Hindlimb muscle (tissue), 1 donor: ENCODE measurements at places on chromosomes 3 and 15. TPM values are rescaled to one million over a fixed set of nuclear protein-coding genes. Genes with fewer than 3 reads are reported as not detected.

DNA sequence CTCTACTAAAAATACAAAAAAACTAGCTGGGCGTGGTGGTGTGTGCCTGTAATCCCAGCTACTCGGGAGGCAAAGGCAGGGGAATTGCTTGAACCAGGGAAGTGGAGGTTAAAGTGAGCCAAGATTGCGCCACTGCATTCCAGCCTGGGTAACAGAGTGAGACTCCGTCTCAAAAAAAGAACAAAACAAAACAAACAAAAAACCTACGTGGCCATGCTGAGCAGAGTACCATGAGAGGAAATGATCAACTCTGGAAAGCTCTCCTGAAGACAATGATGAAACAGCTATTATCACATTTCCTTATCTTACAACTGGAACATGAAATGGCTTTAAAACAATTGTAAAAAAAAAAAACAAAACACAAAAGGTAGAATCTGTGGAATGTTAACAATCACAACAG, 75.2 kb downstream of the CHSY1 start:
- no peak for DNase-seq

- no peak for DNase-seq
Measured at GRCh38 chr3:16207031-16207430, 32.6 kb downstream of the GALNT15 start.

- no peak for DNase-seq
Measured at GRCh38 chr3:101148001-101148400, 154.8 kb upstream of the ABI3BP start.

- no peak for DNase-seq
Measured at GRCh38 chr15:44719293-44719999, 8.1 kb downstream of the B2M start.

LYZL4 gene
- not detected for polyA plus RNA-seq

GRCh38 chr15:36579792-36580431, 486 bp downstream of the CDIN1 start:
- no peak for DNase-seq

DNA sequence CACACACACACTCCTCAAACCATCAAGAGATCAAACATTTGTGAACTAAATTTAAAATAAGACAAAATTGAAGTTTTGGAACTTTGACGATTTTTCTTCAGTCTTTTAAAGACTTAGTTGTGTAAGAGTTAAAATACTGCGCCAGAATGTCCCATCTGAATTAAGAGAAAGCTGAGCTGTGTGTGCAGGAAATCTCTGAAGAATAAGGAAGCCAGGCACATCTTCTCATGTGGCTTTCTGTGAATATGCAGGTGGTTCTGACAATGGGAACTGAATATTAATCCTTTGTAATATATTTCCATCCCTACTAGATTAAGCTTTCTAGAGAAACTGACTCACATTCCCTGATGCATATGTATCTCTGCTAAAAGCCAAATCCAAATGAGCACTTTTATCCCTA, 60.1 kb upstream of the ICE2 start:
- no peak for DNase-seq

GRCh38 chr3:107065094-107065861, 312.0 kb upstream of the CCDC54 start:
- DNase-seq, result peak; percentile 19

C3orf62 gene
- polyA plus RNA-seq, result 10.3 TPM

FBLN2 gene
- polyA plus RNA-seq, result 34.2 TPM

CELF6 gene
- 2.1 TPM for polyA plus RNA-seq

WDR53 gene
- polyA plus RNA-seq, result 8.9 TPM
